ENCODE measurements at places on chromosomes 1 and 21.

DNA sequence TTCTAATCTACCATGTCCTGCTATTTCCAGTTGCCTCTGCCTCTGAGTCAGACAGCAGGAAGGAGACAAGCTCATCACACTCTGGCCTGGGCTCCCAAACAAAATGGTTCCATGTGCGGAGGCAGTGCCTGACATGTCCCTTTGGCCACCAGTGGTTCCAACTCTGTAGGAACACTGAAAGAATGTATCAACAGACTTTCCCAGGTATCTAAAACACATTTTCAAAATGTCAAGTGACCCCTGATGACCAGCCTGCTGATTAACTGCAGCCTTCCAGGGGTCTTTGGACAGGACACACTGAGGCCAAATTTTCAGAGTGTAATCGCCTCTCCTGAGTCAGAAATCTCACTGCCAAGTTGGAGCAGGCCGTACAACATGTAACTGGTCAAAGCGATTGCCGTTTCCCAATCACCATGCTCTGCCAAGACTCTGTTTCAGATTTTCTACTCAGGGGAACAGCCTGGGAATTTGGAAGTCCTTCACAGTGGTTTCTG is 172.7 kb downstream of the TPR start:
- no peak for DNase-seq

GRCh38 chr1:9075022-9075421 is 5.6 kb upstream of the SLC2A5 start:
- no peak for DNase-seq

GRCh38 chr1:5662744-5663126 is 329.5 kb downstream of the NPHP4 start:
- DNase-seq, result no peak

DNA sequence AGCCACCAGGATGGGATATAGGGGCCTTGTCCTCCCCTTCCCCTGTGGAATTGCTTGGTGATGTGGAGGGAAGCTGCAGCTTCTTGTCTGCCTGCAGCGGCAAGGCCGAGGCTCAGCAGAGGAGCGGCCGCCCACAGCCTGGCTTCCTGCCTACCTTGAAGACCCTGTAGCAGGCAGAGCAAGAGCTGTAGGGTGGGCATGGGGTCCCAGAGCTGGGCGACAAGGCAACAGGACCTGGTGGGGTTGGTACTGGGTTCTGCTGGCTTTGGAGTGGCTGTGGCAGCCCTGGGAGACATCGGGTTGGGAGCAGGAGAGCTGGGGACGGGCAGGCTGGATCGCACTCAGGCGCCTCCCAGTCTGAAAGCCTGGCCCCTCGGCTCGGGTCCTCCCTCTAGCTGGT is 5.7 kb upstream of the GPR153 start:
- DNase-seq, result no peak

GRCh38 chr1:182164273-182164672 is 102.8 kb upstream of the ZNF648 start:
- DNase-seq, result no peak

DNA sequence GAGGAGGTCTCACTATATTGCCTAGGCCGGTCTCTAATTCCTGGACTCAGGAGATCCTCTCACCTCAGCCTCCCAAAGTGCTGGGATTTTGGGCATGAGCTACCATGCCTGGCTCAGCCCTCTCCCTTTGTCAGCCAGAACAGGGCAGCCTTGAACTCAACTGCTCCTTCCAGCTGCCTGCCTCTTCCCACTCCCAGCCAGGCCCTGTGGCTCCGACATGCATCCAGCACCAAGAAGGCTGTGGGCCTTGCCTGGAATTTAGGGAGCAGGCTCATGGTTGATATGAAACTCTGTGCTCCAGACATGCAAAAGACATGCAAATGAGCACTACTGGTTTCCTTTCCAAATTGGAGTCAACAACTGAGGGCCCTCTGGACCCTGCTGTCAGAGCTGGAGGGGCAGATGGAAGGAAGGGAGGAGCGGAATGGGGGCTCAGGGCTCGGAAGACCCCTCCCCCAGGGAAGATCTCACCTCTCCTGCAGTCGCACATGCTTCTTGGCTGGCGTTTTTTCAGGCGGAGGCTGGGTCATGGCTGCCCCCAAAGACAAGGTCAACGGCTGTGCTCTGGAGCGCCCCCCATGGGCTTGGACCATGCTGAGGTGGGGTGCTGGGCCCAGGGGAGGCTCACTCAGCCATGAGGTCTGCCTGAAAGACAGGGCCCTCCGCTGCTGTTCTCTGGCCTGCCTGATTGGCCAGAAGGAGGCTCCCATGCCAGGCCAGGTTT is 1.4 kb downstream of the PTPN7 start:
- DNase-seq, result no peak

GRCh38 chr1:224054611-224055010 is 59.3 kb upstream of the FBXO28 start:
- DNase-seq, result no peak

DNA sequence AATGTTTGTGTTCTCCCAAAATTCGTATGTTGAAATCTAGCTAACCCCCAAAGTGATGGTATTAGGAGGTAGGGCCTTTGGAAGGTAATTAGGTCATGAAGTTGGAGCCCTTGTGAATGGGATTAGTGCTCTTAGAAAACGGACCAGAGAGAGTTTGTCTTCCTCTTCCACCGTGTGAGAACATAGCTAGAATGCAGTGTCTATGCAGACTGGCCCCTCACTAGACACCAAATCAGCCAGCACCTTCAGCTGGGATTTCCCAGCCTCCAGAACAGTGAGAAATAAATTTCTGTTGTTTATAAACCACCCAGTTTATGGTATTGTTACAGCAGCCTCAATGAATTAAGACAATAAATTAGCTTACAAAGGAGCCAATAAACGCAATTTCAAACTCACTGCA is 58.0 kb downstream of the KIAA0319L start:
- DNase-seq, result no peak

DNA sequence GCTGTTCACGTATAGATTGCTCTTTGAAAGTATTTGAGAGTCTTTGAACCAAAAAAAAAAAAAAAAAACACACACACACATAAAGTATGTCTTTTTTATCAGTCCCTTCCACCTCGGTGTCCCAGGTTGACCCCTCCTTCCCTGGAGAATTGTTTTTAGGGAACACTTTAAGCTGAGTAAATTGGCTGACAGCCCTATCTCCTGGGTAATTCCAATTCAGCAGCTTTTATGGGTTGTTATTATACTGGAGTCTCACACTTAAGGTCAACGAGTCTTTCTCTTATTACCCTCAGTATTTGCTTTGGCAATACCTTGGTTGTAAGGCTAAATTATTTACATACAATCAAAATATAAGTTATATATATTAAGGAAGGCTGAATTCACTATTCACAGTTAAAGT is 69.4 kb downstream of the SLC30A10 start:
- no peak for DNase-seq

Measured in kidney tubule cell (primary cell).